ENCODE measurements at places on chromosomes 7 and 10. TPM values are rescaled to one million over a fixed set of nuclear protein-coding genes. Genes with fewer than 3 reads are reported as not detected.

ANKRD7 gene
- not detected for total RNA-seq

ABHD11 gene
- 17.3 TPM for total RNA-seq

ASAH2 gene
- total RNA-seq, result 1.7 TPM

GRCh38 chr10:68047122-68047521 lies 28.0 kb downstream of the HERC4 start:
- H3K4me1 ChIP-seq, result peaks cover 19% of the 10 kb centered on the region
- H3K4me3 ChIP-seq, result no peak overlapping the region
- no peak overlapping the region for H3K27ac ChIP-seq
- DNase-seq, result no peak
- H3K27me3 ChIP-seq, result no peaks in the 10 kb centered on the region
- peaks cover 12% of the 10 kb centered on the region for H3K36me3 ChIP-seq

- no peaks in the 10 kb centered on the region for H3K27me3 ChIP-seq
- H3K36me3 ChIP-seq, result peaks cover 28% of the 10 kb centered on the region
- H3K4me3 ChIP-seq, result no peak overlapping the region
- no peak for DNase-seq
Measured at GRCh38 chr7:101094791-101095375, 9.6 kb downstream of the TRIM56 start.

DNA sequence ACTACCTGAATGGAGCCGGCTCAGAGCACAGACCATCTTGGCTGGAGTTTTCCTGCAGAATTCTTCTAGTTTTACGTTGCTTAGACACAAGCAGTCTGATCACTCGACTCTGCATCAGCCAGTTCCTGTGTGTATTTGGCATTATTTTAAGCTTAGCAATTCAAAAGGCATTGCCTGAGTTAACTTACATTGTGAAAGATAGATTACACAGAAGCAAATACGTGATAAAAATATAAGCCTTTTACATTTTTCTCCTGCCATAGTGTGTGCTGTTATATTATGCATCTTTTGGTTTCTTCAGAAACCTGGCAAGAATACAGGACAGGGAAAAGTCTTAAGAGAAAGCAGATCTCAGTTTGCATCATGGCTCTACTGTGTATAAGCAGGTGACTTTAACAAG lies 98.1 kb downstream of the LRRC4 start:
- DNase-seq, result no peak
- H3K36me3 ChIP-seq, result peaks cover 47% of the 10 kb centered on the region
- H3K27ac ChIP-seq, result no peak overlapping the region
- no peaks in the 10 kb centered on the region for H3K4me1 ChIP-seq
- H3K27me3 ChIP-seq, result no peaks in the 10 kb centered on the region

- H3K4me1 ChIP-seq, result no peaks in the 10 kb centered on the region
- H3K27ac ChIP-seq, result no peak overlapping the region
- peaks cover 2% of the 10 kb centered on the region for H3K27me3 ChIP-seq
- no peak for DNase-seq
Measured at GRCh38 chr10:93940881-93941280, 47.1 kb downstream of the SLC35G1 start.

UFSP1 gene
- total RNA-seq, result 5.0 TPM

ANKRD61 gene
- 0.25 TPM for total RNA-seq

- H3K36me3 ChIP-seq, result no peaks in the 10 kb centered on the region
- H3K27me3 ChIP-seq, result peaks cover 7% of the 10 kb centered on the region
- no peak for DNase-seq
- H3K4me1 ChIP-seq, result peaks cover 9% of the 10 kb centered on the region
- H3K27ac ChIP-seq, result no peak overlapping the region
- H3K4me3 ChIP-seq, result no peak overlapping the region
Measured at GRCh38 chr7:117435475-117436043, 8.3 kb upstream of the ASZ1 start.

DNA sequence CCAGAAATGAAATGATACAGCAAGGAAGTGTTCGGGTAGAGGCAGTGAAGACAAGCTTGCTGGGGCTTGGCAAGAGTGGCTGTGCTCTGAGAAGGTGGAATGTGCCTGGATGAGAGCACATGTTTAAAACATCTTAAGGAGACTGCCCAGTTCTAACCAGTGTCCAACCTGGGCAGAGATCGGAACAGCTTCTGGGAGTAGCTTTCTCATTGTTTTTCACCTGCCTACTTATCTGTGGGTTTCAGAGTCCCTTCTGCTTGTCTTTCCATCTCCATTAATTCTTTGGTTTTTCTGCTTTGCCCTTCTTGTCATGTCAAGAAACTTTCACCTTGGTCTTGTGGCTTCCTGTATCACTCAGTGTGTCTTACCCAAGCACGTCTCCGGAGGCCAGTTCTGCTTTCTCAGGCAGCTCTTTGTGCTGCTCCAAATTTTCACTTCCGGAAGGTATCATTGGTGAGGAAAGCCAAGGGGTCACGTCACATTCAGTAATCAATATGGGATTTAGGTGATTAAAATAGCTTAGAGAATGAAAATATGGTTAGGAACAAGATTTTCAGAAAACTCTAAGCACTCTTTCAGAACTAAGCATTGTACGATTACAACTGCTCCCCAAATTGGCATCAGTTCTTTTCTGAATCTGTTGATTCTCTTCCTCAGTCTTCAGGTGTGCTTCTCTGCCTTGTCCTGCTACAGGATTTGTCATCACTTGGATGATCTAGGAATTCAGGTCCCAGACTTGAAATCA lies 5.5 kb upstream of the LAMB4 start:
- peak overlapping the region; percentile 93 for H3K27ac ChIP-seq
- H3K36me3 ChIP-seq, result peaks cover 12% of the 10 kb centered on the region
- H3K27me3 ChIP-seq, result peaks cover 30% of the 10 kb centered on the region
- peak overlapping the region; percentile 55 for H3K4me3 ChIP-seq
- peak; percentile 27 for DNase-seq
- H3K4me1 ChIP-seq, result peaks cover 38% of the 10 kb centered on the region

GRCh38 chr7:6607651-6608051 lies 7.8 kb upstream of the ZNF853 start:
- peaks cover 33% of the 10 kb centered on the region for H3K36me3 ChIP-seq
- peaks cover 2% of the 10 kb centered on the region for H3K27me3 ChIP-seq
- H3K4me1 ChIP-seq, result peaks cover 1% of the 10 kb centered on the region
- DNase-seq, result no peak
- no peak overlapping the region for H3K4me3 ChIP-seq

All from activated T-helper 2 cell treated with anti-CD3 and anti-CD28 coated beads, Interferon-gamma antibody, Interleukin-2, Interleukin-4, amounts not matched to agents 10 μg/mL and 5 μg/mL and 100 μg/mL, durations not matched to agents 14 hours and 24 hours and 36 hours (primary cell).